RCC 7860 (cell line): ENCODE measurements at places on chromosomes 3 and 15.
A peak's percentile ranks its signal among the peaks of the same experiment; 100 is the strongest.

DNA sequence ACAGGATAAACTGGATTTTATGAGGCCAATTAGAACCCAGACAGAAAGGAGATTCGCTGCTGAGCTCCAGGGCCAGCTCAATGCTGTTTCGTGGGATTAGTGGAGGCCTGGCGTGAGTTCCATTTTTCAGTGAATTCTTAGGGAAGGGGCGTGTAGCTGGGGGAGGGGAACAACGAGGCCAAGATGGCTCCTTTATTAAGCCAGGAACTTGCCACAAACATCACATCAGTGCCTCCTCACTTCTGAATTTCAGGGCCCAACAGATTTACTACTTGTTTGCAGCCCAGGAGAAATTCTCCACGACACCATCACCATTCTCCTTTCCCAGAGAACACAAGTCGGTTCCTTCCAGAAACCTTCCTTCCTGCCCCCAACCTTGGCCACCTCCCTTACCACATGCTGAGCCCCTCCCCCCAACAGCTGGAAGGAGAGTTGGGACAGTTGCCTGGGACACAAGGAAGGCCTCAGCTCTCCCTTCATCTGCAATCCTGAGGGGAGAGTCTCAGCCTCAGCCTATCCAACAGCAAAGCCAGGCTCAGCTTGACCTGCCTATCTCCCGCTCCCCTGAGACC, 5.8 kb downstream of the IGDCC4 start:
- no peak for DNase-seq

DNA sequence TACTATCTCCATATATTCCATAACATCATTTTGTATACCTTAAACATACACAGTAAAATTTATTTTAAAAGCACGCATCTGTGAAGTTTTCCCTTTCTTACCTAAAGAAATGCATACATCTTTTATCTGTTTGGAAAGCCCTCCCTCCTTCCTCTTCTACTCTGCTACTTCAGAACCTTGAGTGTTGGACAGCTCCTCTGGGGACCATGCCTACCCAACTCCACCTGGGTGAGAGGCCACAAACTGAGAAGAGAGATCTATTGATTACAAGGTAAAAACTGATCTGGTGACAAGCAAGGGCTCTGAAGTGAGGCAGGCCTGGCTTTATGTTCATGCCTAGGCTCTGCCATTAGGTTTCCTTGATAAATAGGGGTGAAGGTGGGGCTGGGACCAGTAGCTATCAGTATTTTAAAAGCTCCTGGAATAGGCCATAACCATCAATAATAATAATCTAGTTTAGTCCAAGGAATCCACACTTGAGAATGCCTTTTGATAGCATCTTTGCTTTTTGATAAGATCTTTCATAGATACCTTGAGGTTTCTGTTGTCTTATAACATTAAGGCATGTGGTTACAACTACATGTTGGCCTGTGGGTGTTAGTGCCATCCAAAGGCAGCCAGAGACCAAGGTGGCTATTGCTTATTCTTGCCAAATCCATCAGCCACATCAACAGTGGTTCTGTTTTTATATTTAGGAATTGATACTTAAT, 148.8 kb downstream of the KCNMB2 start:
- DNase-seq = no peak

DNA sequence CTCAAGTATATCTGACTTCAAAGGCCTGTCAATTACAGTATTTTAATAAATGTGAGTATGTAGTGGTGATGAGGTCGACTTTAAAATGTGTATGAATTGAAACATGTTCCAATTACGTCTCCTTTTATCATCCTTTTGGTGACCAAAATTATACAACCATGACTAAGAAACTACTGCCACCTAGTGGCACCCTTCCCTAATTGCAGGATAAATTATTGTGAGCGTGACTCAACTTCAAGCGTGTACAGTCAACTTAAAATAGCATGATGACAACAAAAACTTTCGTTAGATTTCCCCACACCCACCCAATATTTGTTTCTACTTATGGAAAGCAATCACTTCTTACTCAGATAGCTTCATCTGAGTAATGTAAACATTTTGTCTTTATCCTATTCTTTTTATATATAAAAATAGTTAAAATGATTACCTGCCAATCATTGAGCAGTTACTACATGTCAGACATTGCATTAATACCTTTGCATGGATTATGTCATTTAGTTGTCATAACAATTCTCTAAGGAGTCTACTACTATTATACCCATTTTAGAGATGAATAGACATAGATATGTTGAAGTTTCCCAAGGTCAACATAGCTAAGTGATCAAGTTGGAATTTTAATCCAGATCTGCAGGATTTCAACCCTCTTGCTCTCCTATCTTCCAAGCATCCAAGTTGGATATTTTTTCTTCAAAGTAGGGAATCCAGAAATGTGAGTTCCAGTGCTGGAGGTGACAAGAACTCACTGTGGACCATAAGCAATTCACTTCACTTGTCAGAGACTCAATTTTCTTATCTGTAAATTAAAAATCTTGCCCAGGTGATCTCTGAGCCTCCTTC, 106.0 kb downstream of the MEX3B start:
- DNase-seq = peak; percentile 53

DNA sequence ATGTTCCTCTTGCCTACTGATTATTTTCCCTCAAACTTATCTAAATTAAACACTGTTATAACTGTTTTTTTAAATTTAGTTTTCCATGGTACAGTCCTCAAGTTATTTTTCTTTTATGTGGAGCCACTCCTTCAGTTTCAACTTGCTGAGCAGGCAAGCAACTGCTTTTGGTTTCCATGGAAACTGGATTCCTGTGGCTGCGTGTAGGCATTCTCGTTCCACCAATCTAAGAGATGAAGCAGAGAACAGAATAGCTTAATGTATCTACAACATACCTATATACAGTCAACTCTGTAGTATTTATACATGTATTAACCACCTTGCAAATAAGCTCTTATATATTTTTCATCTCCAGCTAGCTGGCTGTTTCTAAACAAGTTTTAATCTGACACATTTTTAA, 25.8 kb upstream of the ANXA2 start:
- DNase-seq = peak; percentile 92

DNA sequence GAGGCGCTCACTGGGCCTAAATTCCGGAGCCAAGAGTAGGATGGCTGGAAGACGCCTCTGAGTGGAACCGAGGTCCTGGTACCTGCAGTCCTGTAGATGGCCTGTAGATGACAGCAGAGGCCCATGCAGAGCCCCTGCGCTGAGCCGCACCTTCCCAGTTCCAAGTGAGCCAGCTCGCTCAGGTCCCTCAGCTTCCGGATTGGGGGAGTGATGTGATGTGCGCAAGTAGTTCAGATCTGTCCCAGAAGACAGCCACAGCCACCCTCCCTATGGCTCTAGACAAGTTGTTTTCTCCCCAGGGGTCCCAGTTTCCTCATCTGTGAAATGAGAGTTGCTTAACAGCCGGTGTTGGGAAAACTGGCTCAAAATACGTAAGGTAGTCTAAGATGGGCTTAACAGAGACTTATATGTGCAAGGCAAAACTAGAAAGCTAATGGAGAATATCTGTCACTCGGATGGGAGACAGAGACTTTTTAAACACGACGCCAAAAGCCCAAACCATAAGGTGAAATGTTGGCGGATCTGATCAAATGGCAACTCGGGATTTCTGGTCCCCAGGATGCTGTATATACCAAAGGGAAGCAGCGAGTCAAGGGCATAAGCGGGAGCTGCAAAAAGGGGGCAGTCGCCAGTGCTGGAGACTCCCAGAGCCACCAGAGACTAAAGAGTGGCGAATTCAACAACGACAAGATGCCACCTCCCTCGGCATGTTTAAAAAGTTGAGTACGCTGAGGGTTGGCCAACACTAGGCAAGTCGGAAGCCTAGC, 765 bp upstream of the MAPKAPK3 start:
- DNase-seq = peak; percentile 63

DNA sequence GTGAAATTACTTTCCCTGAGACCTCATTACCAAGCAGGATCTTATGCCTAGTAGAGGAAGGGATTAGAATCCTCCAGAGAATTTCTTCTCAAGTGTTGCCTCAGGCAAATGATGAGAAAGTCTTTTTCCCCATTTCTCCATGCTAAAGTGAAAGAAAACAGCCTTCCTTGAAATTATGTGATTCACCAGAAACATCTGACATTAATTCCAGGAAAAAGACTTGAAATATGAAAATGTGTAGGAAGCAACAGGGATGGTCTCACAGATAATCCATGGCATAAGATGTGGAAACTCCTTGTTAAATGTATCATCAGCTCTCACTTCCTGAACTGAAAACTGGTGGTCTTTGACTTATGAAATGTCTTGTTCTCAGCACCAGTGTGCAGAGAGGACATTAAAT, 17.9 kb upstream of the ABI3BP start:
- DNase-seq = no peak

GRCh38 chr3:16104156-16104555, 70.3 kb upstream of the GALNT15 start:
- DNase-seq = no peak

- DNase-seq = no peak
Measured at GRCh38 chr15:78461171-78461888, 23.3 kb downstream of the IREB2 start.

DNA sequence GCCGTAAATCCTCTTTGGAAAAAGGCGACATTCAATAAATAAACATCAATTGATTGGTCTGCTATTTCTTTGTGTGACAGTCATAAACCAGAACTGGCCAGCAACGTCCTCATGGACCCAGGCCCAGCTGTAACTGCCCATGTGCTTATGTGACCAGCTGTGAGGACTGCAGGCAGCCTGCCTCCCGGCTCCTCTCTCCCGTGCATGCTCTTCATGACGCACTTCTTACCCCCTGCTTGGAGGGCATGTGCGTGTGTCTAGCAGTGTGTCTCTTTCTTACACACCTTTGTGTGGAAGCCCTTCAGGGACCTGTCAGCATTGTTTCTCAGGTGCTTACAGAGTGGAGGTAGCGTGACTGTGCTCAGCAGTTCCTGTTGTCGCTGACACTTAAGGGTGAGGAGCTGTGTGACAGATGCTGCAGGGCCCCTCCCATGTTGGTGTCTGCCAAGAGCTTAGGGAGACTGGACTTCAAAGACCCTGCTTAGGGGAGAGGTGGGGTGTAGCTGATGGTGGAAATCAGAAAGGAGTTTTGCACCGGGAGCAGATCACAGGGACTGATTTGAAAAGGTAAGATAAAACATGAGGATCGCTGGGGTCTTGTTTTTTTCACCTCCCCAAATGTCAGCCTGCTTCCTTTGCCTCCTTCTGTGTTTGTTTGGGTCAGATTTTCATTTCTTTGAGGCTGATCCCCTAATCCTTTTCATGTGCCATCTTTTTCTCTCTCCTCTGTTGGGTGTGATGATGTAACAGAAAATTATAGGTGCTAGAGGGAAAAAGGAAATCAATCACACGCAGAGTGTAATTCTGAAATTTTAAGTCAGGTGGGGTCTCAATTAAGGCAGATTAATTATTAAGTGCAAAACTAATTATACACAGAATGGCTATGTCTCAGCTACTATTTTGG, 2.1 kb downstream of the PODXL2 start:
- no peak for DNase-seq

DNA sequence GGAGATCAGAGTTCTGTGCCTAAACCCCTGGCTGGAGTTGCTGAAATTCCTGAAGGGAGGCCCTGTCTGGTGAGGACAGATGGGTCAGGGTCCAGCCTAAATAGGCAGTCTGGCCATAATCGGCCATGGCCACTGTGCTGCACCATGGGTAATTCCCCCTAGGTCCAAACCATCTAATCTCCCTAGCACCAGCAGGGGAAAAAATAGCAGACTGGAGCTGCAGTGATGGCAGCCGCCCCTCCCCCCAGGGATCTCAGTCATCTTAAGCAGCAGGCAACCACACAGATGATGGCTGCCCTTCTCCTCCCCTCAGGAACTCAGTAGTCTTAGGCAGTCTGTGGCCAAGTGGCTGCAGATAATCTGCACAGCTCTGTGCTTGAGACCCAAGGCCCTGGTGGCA, 68.4 kb upstream of the CD96 start:
- DNase-seq = no peak

DNA sequence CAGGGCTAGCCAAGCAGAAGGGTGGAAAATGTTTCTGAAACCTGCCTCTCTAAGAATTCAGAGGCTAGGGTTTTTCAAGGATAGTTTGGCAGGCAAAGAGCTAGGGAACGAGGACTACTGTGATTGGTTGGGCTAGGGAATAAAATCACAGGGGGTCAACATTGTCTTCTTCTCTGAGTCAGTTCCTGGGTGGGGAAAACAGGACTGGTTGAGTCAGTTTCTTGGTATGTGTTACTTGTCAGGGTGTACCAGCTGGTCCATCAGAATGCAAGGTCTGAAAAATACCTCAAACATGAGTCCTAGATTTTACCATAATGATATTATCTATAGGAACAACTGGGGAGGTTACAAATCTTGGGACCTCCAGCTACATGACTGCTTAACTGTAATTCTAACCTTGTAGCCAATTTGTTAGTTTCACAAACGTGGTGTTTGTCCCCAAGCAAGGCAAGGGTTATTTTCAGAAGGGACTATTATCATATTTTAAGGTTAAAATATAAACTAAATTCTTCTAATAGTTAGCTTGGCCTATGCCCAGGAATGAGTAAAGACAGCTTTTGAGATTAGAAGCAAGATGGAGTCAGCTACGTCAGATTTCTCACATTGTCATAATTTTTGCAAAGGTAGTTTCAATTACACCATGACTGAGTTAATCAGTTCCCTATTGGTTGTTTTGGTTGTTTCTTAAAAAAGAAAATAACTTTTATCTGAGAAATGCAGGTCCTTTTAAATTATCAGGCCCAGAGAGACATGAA, 231.5 kb downstream of the ALCAM start:
- DNase-seq = peak; percentile 90

DNA sequence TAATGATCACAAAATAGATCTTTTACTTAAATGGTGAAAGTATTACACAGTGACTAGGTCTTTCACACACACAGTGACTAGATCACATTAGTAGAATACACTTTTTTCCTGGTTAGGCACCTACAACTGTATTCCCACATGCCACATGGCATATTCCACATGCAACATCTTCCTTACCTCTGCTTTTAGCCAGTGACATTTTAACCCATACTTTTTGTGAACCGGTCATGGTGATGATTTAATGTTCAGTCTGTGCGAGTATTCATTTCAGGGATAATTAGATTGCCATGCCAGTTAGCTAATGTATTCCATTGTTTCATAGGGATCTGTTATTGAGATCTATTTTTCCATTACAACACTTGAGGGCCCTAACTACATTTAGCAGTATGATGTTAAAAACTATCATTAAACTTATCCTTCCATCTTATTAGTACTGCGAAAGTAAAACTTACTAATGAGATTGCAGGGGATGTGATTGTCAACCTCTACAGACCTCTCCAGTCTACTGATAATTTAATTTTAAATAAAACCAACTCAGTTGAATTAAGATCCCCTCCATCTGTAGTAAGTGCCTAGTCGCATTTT, 28.3 kb downstream of the TSEN2 start:
- no peak for DNase-seq

DNA sequence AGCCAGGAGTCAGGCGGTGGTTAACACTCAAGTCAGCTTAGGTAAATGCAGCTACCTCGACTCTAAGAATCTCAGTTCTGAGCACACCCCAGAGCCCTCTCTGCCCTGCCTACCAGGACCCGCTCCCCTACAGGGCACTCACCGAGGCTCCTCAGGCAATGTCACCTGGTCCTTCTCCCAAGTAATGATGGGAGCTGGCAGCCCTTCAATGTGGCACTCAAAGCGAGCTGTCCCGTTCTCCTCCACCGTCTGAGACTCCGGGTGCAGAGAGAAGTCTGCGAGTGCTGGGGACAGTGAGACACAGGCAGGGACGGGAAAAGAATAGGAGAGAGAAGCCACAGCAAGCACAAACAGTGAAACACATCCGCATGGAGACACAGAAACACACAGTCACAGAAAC, 12.7 kb downstream of the IGDCC4 start:
- no peak for DNase-seq
